ENCODE measurements at places on chromosomes 2 and 18.

DNA sequence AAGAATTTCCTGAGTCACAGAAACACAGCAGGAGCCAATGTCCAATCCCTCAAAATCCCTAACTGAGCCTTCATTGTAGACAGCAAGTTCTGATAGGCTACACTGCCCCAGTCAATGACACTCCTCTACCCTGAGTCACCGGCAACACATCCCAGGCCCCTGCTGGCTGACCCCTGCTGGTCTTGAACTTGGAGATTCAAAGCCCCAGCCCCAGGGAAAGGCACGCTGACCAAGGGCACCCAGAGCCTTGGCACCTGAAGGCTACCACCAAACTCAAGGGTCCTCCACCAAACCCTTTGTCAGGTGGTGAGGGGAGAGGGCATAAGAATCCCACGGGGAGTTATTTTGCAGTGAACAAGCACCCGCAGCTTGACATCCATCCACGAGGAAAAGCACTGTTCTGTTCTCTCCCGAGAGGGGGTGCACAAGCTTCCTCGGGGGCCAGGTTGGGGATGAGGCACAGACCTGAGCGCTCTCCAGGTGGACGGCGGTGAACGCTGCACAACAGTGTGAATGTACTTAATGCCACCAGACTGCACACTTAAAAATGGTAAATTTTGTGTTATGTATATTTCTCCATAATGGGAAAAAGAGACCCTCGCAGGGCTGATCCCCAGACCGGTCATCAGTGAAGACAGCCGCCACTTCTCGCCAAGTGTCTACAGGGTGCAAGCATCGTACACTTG, 46.9 kb downstream of the TFCP2L1 start:
- DNase-seq = no peak

GRCh38 chr2:167264380-167264779, 376.1 kb downstream of the XIRP2 start:
- DNase-seq = no peak

DNA sequence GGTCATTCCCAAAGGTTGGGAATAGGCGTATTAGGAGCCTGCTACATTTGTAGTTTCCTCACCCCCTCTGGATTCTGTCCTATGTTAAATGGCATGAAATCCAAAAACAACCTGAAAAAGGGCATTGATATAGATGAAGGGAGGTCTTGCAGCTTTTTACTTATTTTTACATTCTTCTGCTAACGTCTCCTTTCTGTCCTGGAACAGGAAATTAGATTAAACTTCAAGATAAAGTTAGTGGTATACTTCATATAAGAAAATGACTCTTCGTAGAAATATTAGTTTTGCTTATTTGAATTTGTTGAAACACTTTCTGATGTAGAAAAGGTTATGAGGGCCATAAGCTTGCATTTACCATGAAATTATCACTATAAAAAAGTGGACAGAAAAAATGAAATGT, 694.5 kb downstream of the ADCYAP1 start:
- DNase-seq = no peak

- no peak for DNase-seq
Measured at GRCh38 chr2:10546975-10547391, 98.9 kb upstream of the ODC1 start.

GRCh38 chr18:46411867-46412690, 244.9 kb downstream of the LOXHD1 start:
- no peak for DNase-seq

DNA sequence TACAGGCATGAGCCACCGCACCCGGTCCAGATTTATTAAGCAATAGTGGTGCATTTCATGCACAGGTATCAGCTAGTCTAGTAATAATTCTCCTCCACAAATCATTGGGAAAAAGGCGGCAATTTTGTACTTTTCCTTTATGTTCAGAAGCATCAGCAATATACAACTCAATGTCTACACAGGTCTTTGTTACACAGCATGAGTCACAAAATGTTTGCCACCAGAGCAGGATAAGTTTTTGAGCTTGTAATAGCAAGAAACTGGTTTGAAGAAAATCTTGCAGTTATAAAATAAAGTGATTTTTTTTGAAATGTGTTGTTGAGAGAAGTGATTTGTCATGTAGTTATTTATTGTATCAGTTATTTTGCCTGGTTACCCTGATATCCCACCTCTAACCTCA, 4.8 kb upstream of the ITPRIPL1 start:
- peak; percentile 22 for DNase-seq

All from suppressor macrophage treated with lipopolysaccharide for 1 hour (primary cell).